ENCODE measurements at places on chromosomes 5 and 9.

DNA sequence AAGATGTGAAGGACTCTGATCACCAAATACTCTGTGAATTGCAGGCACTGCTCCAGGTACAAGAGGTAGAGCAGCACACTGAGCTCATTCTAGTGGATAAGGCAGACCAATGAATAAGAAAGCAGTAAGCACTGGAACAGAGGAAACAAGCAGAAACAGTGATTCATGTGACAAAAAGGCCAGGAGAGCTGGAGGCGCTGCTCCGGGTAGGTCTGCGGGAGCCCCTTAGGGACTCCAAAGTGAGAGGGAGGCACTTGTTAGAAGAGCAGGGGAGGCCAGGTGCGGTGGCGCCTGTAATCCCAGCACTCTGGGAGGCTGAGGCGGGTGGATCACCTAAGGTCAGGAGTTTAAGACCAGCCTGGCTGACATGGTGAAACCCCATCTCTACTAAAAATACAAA is 231.6 kb upstream of the NFIL3 start:
- no peak for DNase-seq

DNA sequence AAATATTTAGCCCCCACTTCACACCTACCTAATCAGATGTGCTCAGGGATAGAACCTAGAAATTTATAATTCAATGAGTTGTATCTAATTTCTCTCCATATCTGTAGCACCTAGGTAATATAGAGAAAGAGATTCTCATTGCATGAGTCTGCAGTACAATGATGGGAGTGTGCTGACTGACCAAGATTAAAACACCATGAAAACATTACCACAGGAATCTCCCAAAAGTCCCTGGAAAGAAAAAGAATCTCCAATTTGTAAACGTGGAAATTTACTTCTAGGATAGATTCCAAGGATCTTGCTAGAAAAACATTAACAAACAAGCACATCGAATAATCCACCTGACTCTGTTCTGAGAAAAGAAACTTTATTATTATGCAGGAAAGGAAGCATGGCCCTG is 45.0 kb upstream of the DMRTA1 start:
- DNase-seq, result no peak

GRCh38 chr9:15249981-15250380 is 57.0 kb downstream of the TTC39B start:
- no peak for DNase-seq

DNA sequence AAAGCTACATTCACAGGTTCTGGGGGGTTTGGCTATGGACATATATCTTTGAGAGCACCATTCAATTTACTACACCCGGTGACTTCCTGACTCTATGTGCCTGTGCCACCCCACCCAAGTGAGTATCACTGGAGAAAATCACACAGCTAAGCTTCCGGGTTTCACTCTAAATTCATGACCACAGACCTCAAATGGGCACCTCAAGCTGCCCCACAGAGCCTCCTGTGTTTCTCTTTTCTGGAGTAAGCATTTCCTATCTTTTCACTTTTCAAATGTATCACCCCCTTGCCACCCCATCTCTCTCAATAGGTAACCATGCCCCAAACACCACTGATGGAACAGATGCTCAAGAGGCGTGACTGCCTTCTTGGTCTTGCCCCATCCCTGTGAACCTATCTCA is 49.2 kb upstream of the NEK6 start:
- no peak for DNase-seq

DNA sequence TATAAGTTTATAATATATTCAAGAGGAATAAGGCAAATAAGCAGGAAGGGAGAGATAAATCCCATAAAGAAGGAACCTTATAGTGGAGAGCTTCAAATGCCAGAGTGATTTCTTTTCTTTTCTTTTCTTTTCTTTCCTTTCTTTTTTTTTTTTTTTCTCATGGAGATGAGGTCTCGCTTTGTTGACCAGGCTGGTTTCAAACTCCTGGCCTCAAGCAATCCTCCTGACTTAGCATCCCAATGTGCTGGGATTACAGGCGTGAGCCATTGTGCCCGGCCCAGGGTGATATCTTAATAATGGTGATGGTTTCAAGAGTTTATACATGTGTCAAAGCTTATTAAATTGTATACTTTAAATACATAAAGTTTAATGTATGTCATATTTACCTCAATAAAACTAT is 19.6 kb upstream of the FOCAD start:
- DNase-seq, result no peak

- no peak for DNase-seq
Observed at GRCh38 chr5:38716516-38716915, 129.3 kb upstream of the OSMR start.

DNA sequence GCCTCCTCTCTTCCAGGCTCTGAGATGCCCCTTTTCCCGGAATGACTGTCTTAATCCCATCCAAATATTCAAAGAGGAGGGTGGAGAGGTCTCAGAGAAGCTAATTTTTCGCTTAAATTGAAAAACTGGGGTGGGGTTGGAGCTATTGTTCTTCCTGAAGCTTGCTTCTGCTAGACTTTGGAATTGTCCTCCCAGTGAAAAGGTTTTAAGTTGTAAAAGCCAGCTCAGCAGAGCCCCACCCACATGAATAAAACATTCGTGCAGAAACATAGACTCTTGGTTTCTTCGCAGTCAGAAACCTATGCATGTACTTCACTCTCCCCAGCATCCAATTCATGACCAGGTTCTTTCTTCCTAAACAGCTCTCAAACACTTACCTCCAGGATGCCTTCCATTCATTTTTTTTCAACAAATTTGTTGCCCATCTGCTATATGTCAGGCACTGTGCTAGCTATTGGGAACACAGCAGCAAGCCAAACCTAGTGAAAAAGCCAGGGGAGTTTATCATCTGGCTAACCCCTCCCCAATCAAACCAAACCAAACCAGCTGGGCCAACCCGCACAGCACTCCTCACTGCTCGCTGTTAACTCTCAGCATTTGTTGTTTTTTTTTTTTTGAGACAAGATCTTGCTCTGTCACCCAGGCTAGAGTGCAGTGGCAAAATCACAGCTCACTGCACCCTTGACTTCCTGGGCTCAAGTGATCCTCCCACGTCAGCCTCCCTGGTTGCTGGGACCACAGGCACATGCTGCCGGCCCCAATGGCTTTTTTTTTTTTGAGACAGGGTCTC is 37.9 kb upstream of the OCLN start:
- DNase-seq, result no peak

- DNase-seq, result no peak
Observed at GRCh38 chr5:163916376-163916775, 411.0 kb downstream of the MAT2B start.

GRCh38 chr5:147188200-147189108 is 46.4 kb upstream of the STK32A start:
- DNase-seq, result peak; percentile 38

DNA sequence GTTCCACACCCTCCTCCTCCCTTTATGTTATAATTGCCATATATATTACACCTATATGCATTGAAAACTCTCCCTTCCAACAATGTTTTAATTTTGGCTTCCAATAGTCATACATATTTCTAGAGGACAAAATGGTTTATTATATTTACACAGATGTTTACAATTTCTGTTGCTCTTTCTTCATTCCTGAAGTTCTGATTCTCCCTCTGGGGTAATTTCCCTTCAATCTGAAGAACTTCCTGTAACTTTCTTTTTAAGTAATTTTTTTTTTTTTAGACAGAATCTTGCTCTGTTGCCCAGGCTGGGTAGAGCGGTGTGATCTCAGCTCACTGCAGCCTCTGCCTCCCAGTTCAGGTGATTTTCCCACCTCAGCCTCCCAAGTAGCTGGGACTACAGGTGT is 173.0 kb upstream of the MAP1B start:
- DNase-seq, result no peak

DNA sequence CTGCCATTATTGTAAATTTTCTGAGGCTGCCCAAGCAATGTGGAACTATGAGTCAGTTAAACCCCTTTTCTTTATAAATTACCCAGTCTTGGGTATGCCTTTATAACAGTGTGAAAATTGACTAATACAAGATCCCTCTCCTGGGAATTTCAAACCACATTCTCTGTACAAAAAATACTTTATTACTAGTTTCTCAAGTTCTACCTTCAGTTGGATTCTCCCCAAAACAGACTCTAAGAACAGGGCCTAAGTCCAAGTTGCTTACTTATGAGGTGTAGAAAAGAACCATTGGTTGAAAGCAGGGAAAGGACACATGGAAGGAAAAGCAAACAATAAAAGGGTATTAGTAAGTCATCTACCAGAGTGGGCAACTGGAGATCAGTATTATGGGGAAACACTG is 343.2 kb downstream of the TMEM232 start:
- no peak for DNase-seq

DNA sequence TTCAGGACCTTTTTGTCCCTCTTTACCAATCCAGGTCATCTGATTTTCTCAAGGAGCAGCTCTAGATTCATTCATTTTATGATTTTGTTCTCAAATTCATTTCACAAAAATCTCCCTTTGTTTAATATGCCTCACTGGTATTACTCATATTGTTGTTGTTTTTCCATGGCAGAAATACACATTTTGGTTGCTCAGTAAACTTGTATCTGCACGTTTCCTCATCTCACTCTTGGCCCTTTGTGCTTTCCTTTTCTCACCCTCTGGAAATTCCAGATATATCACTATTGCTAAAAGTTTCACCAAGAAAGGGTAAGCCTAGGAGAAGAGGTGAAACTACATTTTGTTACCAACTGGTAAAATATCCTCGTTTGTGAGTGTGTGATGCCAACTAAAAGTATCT is 14.8 kb downstream of the ASPN start:
- DNase-seq, result no peak

GRCh38 chr5:54007827-54008777 is 302.3 kb downstream of the ARL15 start:
- no peak for DNase-seq

GRCh38 chr5:127096328-127096993 is 23.2 kb upstream of the C5orf63 start:
- DNase-seq, result no peak

DNA sequence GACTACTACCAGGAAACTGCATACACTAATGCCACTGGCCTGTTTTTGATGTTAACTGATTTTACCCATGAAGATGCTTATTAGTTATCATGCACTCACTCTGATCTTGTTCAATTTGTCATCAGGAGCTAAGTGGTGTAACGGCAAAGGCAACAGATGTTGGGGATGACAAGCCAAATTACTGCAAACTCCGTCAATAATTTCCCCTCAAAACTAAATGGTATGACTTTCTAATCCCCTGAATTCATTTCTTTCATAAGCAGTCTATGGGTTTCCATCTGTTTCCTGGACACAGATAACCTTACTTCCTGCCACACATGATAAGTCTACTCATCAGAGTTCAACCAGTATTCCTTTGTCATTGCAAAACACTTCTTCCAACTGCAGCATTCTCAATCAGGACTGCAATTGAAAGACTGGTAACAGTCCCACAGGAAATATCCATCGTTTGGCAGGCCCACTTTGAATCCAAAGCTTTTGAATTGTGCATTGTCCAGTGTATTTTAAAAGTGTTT is 96.2 kb upstream of the SMC2 start:
- DNase-seq, result no peak

- DNase-seq, result no peak
Observed at GRCh38 chr9:99561961-99562565, 259.6 kb upstream of the NR4A3 start.

- DNase-seq, result no peak
Observed at GRCh38 chr9:130193103-130193502, 20.9 kb downstream of the NCS1 start.

DNA sequence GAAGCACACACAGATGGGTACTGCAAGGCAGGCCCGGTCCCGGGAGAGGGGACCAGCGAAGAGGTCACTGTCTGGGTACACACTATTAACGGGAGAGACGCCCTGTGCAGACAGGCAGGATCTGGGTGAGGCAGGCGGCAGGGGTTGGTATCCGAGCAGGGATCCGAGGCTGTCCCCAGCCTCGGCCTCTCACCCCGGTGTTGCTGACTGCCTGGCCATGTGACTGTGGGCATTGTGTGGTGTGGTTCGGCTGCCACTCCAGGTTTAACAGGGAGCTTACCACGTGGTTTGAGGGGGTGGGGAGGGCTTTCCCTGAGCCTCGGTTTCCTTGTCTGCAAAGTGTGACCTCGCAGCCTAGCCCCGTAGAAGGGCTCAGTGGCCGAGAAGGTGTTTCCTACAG is 11.1 kb upstream of the RALGDS start:
- no peak for DNase-seq

DNA sequence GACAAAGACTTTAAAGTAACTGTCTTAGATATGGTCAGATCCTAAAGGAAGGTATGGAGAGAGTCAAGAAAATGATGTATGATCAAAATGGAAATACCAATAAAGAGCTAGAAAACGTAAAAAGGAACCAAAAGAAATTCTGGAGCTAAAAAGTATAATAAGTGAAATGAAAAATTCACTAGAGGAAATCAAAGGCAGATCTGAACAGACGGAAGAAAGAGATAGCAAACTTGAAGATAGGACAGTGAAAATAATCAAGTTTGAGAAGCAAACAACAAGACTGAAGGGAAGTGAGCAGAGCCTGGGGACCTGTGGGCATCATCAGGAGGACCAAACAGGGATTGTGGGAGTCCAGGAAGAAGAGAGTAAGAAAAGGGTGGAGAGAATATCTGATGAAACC is 115.4 kb downstream of the EHMT1 start:
- DNase-seq, result no peak

DNA sequence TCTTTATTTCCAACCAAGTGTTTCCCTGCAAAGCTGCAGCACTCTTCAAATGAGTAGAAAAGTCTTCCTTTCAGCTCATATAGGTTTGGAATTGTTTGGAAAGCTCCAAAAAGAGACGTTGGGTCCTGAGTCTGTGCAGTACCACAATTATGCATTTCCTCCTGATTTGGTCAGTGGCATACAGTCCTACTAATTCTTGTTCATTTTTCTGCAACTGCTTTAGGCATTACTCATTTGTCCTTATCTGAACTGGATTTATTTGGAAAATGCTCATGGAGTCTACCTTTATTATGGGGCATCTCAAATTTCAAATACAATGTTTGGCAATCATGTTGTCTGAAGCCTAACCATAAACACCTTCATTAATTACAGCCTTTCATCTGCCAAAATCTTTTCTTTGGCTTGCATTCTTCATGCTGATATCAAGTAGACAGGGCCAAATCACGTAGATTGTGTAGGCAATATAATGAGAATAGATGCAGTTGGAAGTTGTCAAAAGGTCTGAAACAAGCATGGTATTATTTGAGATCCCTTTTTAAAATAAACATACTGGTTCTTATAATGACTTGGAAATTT is 232.8 kb downstream of the TLE1 start:
- DNase-seq, result no peak

GRCh38 chr5:91229031-91229727 is 153.9 kb downstream of the ARRDC3 start:
- DNase-seq, result no peak

- no peak for DNase-seq
Observed at GRCh38 chr5:132142459-132142858, 68.9 kb downstream of the CSF2 start.

DNA sequence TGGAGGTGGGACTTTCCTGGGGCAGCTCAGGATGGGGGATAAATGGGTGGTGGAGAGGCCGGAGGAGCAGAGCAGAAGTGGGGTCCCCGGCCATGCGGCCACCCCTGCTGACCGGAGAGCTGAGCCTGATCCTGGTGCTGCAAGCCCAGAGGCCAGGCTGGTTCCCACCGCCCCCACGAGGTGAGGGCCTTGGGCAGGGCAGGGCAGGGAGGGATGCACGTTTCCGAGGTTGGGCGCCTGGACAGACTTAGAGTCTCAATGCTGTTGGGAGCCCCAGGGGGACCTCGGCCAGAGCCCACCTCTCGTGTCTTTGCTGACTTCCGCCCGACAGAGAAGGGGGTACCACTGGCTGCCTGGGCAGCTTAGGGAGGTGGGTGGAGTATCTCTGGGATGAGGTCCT is 5.5 kb downstream of the OBP2A start:
- DNase-seq, result no peak

- DNase-seq, result peak; percentile 53
Observed at GRCh38 chr9:38088006-38088925, 19.2 kb upstream of the SHB start.
